ENCODE measurements at places on chromosomes 7 and 10. TPM values are rescaled to one million over a fixed set of nuclear protein-coding genes. Genes with fewer than 3 reads are reported as not detected.
A peak's percentile ranks its signal among the peaks of the same experiment; 100 is the strongest.

Gene PRLHR
- not detected for total RNA-seq

Gene PLAC9
- not detected for total RNA-seq

Gene CYP2C18
- not detected for total RNA-seq

DNA sequence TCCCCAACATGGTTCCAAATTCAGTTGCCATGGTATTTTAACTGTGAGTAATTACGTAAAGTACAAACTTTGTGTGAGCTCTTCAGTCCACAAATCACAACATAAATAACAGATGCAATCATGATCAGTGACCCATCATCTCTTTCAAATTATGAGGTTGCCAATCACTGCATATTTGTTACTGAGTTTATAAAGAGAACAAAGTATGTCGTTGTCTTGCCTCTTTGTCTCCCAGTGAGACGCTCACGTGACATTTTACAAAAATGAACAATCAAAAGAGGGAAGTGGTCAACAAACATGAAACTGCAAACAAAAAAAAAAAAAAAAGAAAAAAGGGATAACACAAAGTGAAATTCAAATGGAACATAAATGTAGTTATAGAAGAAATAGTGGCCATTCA, 122.7 kb upstream of the PDSS1 start:
- DNase-seq: no peak

GRCh38 chr7:74262639-74263398, 8.6 kb upstream of the RFC2 start:
- DNase-seq: no peak

GRCh38 chr7:691361-692045, 35.0 kb upstream of the DNAAF5 start:
- DNase-seq: no peak

DNA sequence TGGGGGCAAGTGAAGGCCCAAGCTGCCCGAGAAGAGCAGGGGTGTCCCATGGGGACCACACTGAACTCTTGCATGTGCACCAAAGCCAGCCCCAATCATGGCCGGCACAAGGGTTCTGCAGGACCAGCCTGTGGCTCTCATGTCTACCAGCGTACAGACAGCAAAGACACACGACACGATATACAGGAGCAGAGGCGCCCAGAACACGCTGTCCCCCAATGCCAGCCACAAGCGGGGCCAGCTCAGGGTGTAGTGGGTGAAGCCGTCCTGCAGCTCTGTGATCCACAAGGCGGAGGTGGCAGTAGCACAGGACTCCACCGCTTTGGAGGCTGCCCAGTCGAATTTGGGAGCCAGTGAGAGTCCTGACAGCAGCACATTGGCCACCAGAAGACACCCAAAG, 108.9 kb upstream of the PDSS1 start:
- no peak for DNase-seq

GRCh38 chr7:6379886-6380285, 67.9 kb downstream of the DAGLB start:
- no peak for DNase-seq

GRCh38 chr7:157692460-157693011, 355.7 kb downstream of the DNAJB6 start:
- DNase-seq: no peak

DNA sequence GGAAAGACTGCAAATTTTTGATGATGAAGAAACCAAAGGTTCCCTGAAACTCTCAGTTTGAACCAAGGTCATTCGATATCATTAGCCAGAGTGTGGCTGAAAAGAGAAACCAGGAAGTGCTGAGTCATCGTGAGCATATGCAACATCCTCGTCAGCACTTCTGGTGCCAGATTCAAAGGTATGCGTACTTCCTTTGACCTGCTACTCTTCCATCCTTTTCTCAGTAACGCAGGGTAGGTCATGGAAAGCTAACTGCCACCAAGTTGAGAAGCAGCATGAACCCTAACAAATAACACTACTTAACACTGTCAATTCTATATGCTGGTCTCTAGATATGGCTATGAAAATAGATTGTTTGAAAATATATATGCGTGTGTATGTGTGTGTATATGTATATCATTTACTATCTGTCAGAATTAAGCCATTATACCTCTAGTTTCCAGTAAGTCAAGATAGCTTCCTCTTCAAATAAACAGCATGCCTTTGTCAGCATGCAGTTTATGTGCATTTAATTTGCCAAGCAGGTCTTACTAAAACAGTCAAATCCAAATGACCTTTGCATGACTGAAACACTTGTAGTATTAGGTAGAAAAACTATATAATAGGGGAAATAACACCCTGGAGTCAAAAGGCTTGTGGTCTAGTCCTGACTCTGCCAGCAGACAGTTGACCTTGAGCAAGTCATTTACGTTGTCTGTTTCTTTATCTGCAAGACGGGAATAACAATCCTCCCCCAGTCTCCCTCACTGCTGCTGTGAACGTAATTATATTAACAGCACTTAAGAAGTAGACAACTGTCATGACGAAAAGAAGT, 26.4 kb downstream of the CDK6 start:
- peak; percentile 95 for DNase-seq

Gene ST8SIA6
- 0.17 TPM for total RNA-seq

Gene BUD31
- 77.7 TPM for total RNA-seq

- no peak for DNase-seq
Measured at GRCh38 chr10:46217752-46218453, 68.9 kb upstream of the ANTXRL start.

DNA sequence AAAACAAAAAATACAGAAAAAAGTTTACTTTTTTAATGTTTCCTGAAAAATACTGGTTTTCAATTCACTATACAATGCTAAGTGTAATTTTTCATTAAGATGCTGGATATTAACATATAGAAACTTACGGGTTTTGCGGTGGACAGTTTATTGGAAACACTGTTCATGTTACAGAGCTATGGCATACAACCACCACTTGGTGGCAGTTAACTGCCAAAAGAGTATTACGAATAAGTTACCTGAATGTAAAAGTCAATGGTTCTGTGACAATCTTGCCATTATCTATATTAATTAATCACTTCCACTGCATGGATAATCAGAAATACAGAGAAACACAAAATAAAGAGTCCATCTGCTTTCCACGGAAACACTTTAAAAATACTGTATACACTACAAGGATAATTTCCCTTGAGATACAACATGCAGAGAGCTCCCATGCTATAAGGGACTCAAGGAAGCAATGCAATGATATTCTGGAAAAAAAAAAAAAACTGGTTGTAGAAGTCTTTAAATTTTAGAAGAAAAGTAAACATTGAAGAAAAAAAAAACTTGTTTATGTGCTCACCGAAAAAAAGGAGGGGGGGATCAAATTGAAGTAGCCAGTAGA, 97.0 kb downstream of the TPK1 start:
- DNase-seq: peak; percentile 47

DNA sequence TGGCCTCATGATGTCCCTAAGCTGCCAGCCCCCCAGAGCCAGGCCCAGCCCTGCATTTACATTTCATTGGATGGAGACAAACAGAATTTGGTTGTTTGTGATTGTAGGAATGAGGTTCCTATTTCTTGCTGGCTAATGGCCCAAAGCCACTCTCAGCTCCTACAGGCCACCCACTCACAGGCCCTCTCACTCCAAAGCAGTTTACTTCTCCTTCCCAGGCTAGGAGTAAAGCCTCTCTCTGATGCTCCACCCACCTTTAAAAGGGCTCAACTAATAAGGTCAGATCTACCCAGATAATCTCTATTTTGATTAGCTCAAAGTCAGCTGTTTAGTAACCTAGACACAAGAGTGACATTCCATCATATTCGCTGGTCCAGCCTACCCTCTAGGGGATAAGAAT, 11.2 kb upstream of the CUZD1 start:
- peak; percentile 12 for DNase-seq

DNA sequence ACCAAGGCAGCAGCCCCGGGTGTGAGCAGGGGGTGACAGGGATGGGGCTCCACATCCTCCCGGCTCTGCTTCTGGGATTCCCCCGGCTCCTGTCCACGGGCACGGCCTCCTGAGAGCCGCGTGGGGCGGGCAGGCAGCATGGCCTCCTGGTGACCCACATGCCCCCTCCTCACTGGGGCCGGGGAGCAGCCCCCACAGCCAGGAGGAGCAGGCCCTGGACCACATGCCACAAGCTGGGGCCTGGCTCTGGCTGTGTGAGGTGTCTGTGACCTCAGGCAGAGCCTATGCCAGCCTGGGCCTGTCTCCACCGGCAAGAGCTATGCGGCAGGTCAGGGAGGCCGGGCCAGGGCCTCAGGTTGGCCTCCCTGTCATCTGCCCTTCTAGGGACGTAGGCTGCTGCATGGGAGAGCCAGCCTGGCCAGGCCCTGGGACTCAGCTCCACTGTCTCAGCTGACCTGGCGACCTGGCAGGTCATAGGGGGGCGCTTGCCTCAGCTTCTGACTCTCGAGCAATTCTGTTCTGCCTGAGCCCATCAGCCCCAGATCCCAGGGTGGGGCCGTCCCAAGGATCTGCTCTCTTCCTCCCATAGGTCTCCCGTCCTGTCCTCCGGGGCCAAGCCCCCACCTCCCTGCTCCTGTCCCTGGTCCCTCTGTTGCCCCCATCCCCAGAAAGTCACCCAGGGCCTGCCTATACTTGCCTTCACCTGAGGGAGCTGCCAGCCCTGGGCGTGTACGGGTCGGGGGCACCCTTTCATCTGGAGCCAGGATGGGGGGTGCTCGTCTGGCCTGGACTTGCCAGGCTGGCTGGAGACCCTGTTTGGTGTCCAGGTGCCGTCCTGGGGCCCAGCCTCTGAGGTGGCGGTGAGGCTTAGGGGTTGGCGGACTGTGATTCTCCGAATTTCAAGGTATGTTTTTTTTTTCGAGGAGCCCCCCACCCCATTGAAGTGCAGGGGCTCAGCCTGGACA, 3.9 kb upstream of the TMEM184A start:
- DNase-seq: no peak

DNA sequence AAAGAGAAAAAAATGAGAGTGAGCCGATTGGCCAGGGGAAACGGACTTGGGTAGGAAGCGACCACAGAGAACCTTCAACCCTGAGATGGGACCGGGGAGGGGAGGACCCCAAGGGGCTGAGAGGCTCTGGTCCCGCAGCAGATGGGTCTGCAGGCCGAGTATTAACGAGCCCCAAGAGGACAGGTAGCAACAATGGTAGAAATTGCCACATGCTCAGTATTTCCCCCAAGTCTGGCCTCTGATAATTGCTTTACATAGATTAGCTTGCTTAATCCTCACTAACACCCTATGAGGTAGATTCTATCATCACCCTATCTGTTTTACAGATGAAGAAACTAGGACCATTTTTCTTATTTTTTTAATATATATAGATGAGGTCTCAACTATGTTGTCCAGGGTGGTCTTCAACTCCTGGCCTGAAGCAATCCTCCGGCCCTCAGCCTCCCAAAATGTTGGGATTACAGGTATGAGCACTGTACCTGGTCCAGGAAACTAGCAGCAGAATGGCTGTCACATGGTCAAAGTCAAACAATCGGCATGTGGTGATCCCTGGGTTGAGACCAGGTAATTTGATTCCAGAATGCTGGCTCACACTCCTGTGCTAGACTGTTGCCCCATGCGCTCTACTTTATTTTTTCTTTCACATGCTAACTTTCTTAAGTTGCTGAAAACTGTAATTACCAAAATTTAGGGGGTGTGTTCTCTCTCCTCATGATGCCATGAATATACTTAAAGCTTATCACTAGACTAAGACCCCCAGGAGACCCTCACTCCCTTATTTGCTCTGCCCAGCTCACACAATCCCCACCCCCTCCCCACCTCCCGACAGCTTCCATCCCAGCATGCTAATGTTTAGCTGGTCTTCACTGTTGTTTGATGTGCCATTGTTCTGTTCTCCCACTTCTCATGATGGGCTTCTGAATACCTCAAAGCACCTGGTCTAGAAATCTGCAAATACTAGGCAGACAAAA, 67.9 kb upstream of the AFAP1L2 start:
- peak; percentile 23 for DNase-seq

Gene FGL2
- total RNA-seq: 1.0 TPM

Gene PAPOLB
- not detected for total RNA-seq

GRCh38 chr7:44534501-44534900, 6.6 kb downstream of the NPC1L1 start:
- peak; percentile 20 for DNase-seq

- DNase-seq: no peak
Measured at GRCh38 chr7:132240262-132240661, 336.0 kb downstream of the PLXNA4 start.

DNA sequence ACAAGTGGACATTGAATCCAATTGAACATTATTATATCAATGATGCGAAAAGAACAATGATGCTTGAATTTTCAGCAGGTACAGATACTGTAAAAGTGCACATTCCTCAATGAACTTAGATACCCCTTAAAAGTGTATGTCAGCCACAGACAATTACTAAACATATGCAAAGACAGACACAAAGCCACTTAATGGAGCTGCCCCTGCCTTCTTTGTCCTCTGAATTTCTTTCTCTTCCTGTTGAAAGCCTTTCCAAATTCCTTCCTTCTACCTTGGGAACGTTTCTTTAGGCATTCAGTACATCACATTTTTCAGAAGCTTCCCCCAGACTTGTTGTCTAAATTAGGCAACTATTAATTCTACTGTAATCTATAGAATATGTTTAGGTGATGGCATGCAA, 706.8 kb upstream of the MBL2 start:
- no peak for DNase-seq

DNA sequence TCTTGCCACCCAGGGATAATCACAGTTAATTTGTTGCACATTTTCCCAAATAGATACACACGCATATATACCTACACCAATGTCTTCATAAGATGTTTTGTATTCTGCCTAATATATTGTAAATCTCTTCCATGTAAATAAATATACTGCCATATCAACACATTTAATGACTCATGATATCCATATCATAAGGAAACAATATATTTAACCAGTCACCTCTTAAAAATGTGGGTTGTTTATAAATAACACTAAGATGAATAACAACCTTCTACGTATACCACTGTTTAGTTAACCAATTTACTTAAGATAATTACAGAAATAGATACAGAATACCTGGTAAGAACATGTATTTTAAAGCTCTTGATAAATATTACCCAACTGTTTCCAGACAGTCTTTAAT, 38.2 kb downstream of the ELAPOR2 start:
- no peak for DNase-seq

DNA sequence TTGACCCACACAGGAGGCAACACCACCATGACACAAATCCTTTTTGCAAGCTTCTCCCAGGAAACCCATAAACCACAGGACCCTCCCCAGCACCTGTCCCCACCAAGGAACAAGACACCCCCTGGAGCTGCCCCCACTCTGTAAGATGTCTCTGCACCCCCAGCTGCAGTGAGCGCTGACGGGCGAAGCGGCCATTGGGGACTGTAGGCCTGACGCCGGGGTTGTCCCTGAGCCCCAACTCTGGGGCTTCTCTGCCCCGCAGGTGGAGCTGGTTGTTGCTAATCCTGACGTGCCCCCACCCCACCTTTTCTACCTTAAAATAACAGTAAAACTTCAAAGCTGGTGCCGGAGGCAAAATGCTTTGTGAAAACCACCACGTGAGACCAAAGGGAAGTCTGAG, 94.7 kb upstream of the PPP2R2D start:
- DNase-seq: no peak

DNA sequence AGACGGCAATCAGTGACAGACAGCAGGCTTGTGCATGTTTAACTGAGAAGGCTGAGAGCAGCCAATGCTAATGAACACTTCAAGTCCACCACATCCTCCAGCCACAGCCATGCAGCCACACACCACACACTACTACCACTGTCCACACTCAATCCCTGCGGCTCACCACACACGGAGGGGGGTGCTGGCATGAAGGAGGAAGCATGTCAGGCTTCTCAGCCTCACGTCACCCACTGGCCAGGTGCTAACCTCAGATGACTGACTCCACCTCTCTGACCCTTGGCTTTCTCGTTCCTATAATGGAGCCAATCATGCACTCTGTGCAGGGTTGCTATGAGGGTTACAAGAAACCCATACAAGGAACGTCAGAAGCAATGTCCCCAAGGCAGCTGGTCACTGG, 165.4 kb upstream of the RNF32 start:
- peak; percentile 62 for DNase-seq

Gene TSPAN33
- total RNA-seq: 22.7 TPM

Data from renal cortical epithelial cell (primary cell).